ENCODE measurements at places on chromosomes 1 and 21. TPM values are rescaled to one million over a fixed set of nuclear protein-coding genes. Genes with fewer than 3 reads are reported as not detected.

GLMP gene
- 40.2 TPM for polyA plus RNA-seq

DENND2C gene
- 5.1 TPM for polyA plus RNA-seq

GRCh38 chr1:177174921-177175634 is 4.3 kb downstream of the BRINP2 start:
- DNase-seq: no peak

- DNase-seq: no peak
Measured at GRCh38 chr1:19462781-19463503, 22.4 kb downstream of the CAPZB start.

OPTC gene
- polyA plus RNA-seq: not detected
